ENCODE measurements at places on chromosomes 16 and 17.
A peak's percentile ranks its signal among the peaks of the same experiment; 100 is the strongest.

DNA sequence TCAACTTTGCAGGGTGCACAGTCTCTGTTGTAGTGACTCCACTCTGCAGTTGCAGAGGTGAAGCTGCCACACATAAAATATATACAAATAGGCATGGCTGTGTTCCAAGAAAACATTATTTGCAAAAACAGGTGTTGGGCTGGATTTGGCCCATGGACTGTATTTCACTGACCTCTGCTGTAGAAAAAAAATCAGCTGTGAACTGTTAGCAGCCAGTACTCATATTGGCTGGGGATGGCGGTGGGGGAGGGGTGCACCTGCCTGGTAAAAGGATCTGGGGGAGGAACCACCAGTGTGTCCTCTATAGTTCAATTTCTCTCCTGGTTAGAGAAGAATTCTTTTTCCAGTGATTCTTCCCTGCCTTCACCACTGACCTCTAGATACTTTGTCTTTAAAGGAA lies 50.0 kb downstream of the SHISA9 start:
- DNase-seq: no peak
- no peaks in the 10 kb centered on the region for H3K36me3 ChIP-seq
- no peaks in the 10 kb centered on the region for H3K27me3 ChIP-seq
- no peaks in the 10 kb centered on the region for H3K4me1 ChIP-seq
- no peak overlapping the region for H3K27ac ChIP-seq

DNA sequence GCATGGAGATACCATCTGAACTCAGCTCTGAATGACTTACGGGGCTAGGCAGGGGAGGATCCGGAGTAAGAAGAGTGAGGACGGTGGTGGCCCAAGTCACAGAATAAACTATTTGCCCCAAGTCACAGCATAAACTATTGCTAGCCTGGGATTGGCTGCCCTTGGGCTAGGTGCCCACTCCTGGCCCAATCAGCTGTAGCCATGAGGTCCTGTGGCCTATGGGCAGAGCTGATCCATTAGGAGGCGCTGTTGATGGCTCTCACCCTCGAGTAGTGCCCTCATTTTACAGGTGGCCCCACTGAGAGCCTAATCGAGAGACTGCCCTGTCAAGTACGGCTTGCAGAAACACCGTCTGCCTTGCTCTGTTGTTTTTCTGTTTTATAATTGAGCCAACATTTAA lies 62.3 kb upstream of the ZNF423 start:
- H3K4me3 ChIP-seq: no peak overlapping the region
- no peak for DNase-seq
- no peaks in the 10 kb centered on the region for H3K36me3 ChIP-seq
- H3K27me3 ChIP-seq: no peaks in the 10 kb centered on the region

GRCh38 chr17:2994441-2994840 lies 69.0 kb downstream of the OR1D5 start:
- no peak overlapping the region for H3K4me3 ChIP-seq
- H3K27ac ChIP-seq: no peak overlapping the region
- no peak for DNase-seq

DNA sequence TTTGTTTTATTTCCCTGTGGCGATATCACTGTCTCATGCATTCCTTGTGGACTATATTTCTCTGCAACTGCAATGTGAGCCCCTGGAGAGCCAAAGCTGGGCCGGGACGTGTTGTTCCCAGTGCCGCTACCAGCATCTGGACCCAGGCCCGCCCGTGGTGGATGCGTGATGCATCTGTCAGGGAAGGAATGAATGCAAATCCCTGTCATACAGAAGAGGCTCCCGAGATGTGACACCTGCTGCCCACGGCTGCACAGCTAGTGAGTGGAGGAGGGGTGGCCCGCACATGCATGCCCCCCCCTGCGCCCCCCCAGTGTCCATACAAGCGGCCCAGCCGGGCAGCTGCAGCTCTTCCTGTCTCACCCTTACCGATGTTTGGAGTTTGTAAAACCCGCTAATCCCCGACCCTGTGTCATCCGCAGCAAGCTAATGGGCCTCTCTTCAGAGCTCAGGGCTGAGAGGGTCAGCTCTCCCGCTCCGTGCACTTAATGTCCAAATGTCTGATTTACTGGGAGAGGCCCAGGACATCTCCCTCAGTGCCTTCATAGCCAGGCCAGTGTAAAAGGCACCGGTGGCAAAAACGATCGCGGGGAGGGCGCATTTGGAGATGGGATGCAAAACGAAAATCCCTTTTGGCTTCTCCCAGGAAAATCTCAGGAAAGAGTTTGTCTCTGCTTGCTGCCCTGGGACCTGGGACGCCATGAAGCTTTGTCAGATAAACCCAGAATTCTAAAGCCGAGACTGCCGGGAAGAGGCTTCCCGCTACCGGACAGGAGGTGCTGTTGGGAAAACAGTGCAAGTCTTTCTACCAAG lies 91.8 kb downstream of the FOXL1 start:
- DNase-seq: no peak
- no peak overlapping the region for H3K27ac ChIP-seq
- H3K27me3 ChIP-seq: peaks cover 2% of the 10 kb centered on the region
- peaks cover 16% of the 10 kb centered on the region for H3K4me1 ChIP-seq

GRCh38 chr16:2039274-2040031 lies 8.2 kb downstream of the NTHL1 start:
- DNase-seq: no peak
- no peak overlapping the region for H3K4me3 ChIP-seq
- no peaks in the 10 kb centered on the region for H3K27me3 ChIP-seq
- no peaks in the 10 kb centered on the region for H3K36me3 ChIP-seq
- no peaks in the 10 kb centered on the region for H3K4me1 ChIP-seq
- no peak overlapping the region for H3K27ac ChIP-seq

- no peak overlapping the region for H3K4me3 ChIP-seq
- peaks cover 54% of the 10 kb centered on the region for H3K36me3 ChIP-seq
- H3K4me1 ChIP-seq: peaks cover 7% of the 10 kb centered on the region
- H3K27me3 ChIP-seq: no peaks in the 10 kb centered on the region
- H3K27ac ChIP-seq: no peak overlapping the region
Observed at GRCh38 chr17:40171750-40172149, 5.5 kb upstream of the RAPGEFL1 start.

DNA sequence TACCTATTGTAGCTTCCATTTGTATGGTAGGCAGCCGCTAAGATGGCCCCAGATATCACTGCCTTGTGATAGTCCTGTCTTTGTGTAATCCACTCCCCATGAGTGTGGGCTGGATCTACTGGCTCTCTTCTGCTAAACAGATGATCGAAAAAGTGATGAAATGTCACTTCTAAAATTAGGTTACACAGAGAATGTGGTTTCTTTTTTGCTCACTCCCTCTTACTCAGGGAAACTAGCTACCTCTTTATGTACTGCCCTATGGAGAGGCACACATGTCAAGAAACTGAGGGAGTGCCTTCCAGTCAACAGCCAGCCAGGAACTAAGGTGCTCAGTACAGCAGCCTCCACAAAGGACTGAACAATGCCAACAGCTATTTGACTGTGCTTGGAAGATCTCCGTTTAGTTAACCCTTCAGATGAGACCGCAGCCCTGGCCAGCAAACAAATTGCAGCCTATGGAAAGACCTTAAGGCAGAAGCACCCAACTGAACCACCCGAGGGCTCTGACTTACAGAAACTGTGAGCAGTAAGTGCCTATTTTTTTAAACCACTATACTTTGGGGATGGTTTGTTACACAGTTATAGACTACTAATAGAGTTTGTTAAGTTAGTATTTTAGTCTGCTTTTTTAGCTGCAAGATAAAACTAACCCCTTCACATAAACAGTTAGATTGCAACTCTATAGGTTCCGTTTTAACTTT lies 113.2 kb upstream of the MAF start:
- peaks cover 4% of the 10 kb centered on the region for H3K27me3 ChIP-seq
- no peak overlapping the region for H3K4me3 ChIP-seq
- H3K27ac ChIP-seq: no peak overlapping the region

GRCh38 chr17:81076141-81076679 lies 41.3 kb downstream of the BAIAP2 start:
- no peaks in the 10 kb centered on the region for H3K4me1 ChIP-seq
- H3K4me3 ChIP-seq: no peak overlapping the region
- DNase-seq: no peak
- no peaks in the 10 kb centered on the region for H3K36me3 ChIP-seq
- H3K27ac ChIP-seq: no peak overlapping the region

GRCh38 chr17:78337244-78338109 lies 22.4 kb downstream of the SOCS3 start:
- no peak overlapping the region for H3K27ac ChIP-seq
- peaks cover 40% of the 10 kb centered on the region for H3K4me1 ChIP-seq

- H3K27ac ChIP-seq: no peak overlapping the region
- H3K4me1 ChIP-seq: peaks cover 17% of the 10 kb centered on the region
- no peak for DNase-seq
- H3K4me3 ChIP-seq: no peak overlapping the region
- H3K36me3 ChIP-seq: no peaks in the 10 kb centered on the region
Observed at GRCh38 chr17:16517477-16517876, 25.5 kb upstream of the LRRC75A start.

DNA sequence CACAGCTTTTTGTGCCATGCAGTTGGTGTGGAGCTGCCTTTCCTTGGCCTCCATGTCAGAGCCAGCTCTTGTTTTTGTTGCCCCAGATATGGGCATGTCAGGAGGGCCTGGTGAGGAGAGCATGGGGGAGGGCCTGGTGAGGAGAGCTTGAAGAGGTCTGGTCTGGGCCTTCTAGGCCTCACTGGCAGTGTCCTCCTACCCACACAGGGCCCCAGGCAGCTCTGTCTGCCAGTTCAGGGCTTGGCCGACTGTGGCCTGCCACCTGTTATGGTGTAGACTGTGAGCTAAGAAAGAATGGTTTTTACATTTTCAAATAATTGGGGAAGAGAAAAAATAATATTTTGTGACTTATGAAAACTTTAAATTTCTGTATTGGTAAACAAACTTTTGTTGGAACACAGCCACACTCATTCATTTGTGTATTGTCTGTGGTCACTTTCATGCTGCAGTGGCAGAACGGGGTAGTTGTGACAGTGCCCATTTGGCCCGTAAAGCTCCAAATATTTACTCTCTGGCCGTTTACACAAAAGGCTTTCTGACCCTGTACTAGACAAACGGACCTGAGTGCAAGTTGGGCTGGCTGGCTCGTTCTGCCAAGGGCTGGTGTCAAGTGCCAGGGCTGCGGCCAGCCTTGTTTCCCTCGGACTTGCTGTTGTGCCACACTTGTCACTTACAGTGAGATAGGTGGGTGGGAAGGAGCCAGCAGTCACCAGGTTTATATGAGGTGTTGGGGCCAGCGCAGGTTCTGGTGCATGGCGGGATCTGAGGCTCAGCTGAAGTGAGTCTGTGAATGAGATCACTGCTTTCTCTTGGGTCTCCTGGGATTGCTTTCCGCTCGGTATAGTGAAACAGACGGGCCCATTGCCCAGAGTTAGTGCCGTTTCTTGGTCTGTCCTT lies 18.2 kb downstream of the PGS1 start:
- peaks cover 64% of the 10 kb centered on the region for H3K36me3 ChIP-seq
- peak overlapping the region; percentile 6 for H3K27ac ChIP-seq
- no peak for DNase-seq
- H3K4me1 ChIP-seq: peaks cover 8% of the 10 kb centered on the region

DNA sequence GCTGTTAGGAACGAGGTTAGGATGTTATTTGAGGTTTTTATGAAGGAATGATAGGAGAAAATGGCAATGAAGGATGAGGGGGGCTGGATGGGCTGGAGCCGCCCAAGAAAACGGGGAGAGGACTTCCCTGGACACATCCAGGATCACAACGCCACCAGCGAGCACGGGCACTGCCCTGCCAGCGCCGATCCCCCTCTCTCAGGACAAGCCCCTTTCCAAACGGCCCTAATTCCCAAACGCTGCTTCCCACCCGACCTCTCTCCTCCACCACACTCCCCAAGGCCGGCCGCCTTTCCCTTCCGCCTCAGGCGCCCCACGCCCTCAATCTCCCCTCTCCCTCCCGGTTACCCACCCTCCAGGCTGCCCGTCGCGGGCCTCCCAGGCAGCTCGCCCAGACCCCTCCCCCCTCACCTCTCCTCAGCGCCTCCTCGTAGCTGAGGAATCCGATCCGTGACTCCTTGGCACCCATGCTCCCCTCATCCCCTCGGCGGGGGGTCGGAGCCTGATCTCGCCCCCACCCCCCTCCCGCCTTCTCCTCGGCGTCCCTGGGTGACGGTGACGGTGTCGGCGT lies 377 bp downstream of the USP32 start:
- peaks cover 49% of the 10 kb centered on the region for H3K4me1 ChIP-seq
- H3K4me3 ChIP-seq: peak overlapping the region; percentile 85
- peak overlapping the region; percentile 98 for H3K27ac ChIP-seq
- peaks cover 4% of the 10 kb centered on the region for H3K36me3 ChIP-seq
- no peaks in the 10 kb centered on the region for H3K27me3 ChIP-seq
- no peak for DNase-seq

- H3K36me3 ChIP-seq: no peaks in the 10 kb centered on the region
- peak overlapping the region; percentile 86 for H3K27ac ChIP-seq
- DNase-seq: peak; percentile 64
- peak overlapping the region; percentile 79 for H3K4me3 ChIP-seq
Observed at GRCh38 chr17:76383546-76384221, 725 bp upstream of the SPHK1 start.

DNA sequence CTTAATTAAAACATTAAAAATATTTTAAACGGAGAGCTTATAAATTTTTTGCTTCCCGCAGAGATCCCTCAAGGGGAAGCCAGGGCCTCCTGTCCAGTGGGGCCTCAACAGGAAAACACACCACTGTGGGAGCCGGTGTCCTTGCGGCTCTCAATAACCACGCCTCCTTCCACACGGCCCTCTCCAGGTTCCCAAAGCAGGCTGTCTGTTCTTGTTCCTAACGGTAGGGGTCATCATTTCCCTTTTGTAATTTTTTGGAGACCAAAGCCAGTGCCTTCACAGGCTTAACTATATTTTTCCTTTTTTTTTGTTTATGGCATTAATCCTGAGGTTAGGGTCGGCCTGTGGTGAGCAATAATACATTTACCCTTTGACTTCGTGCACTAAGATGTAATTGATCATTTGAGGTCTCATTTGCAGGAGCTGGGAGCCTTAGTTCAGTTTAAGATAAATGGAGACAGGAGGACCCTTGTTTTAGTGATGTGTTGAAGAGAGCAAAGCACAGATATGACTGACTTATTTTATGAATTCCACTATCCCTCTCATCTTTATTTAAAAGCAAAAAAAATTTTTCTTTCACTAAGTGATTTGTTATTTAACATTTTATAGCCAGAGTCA lies 77.5 kb upstream of the N4BP1 start:
- no peak overlapping the region for H3K27ac ChIP-seq
- H3K4me3 ChIP-seq: no peak overlapping the region
- peaks cover 6% of the 10 kb centered on the region for H3K4me1 ChIP-seq
- peak; percentile 46 for DNase-seq

GRCh38 chr16:28528463-28528867 lies 10.3 kb downstream of the NUPR1 start:
- no peaks in the 10 kb centered on the region for H3K36me3 ChIP-seq
- DNase-seq: no peak
- no peak overlapping the region for H3K4me3 ChIP-seq
- H3K4me1 ChIP-seq: peaks cover 7% of the 10 kb centered on the region
- H3K27ac ChIP-seq: no peak overlapping the region

- peaks cover 23% of the 10 kb centered on the region for H3K36me3 ChIP-seq
- DNase-seq: no peak
- H3K4me3 ChIP-seq: no peak overlapping the region
- H3K4me1 ChIP-seq: peaks cover 40% of the 10 kb centered on the region
- H3K27ac ChIP-seq: peak overlapping the region; percentile 36
Observed at GRCh38 chr17:68401288-68401687, 56.0 kb downstream of the WIPI1 start.

GRCh38 chr17:28926366-28926765 lies 23.5 kb upstream of the DHRS13 start:
- no peaks in the 10 kb centered on the region for H3K27me3 ChIP-seq
- H3K36me3 ChIP-seq: peaks cover 72% of the 10 kb centered on the region
- no peak for DNase-seq
- peak overlapping the region; percentile 92 for H3K27ac ChIP-seq
